GM12865 (cell line): ENCODE measurements at places on chromosomes 6 and 20.

- no peak for DNase-seq
These were observed 120.5 kb downstream of the SOD2 start for GRCh38 chr6:159572439-159573110.

DNA sequence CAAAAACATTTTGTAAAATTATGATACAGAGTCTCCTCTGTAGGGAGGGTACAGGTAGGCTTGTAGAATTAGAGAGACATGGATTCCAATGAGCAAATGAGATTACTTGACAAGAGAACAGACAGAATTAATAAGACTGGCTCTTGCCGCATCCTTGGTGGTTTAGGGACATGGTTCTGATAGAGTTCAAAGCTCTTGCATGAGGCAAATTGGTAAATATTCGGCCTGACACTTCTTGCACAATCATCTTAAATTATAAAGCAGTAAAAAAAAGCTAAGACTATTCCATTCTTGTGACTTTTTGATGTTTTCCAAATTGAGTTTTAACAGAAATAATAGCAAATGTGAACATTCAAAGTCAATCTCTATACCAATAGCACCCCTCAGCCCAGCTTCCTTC, 14.9 kb upstream of the KLHL31 start:
- DNase-seq: no peak

DNA sequence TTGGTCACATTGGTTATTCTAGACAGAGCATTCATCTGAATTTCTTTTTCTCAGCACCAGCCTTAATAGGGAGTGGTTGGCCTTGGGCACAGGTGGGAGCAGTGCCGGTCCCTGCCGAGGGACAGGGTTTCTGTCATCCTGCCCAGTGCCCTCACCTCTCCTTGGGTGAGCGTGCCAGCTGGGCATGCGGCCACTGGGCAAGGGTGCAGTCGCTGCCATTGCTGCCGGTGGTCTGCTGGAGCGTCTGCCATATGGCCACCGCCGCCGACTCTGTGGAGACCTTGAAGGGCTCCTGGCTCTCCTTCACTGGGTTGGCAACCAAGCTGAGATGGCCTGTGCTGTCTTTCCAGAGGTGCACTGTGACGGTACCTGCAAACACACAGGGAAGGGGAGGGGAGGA, 16.4 kb upstream of the UQCC2 start:
- DNase-seq: no peak

GRCh38 chr6:56347526-56347925, 100.1 kb upstream of the COL21A1 start:
- DNase-seq: no peak

DNA sequence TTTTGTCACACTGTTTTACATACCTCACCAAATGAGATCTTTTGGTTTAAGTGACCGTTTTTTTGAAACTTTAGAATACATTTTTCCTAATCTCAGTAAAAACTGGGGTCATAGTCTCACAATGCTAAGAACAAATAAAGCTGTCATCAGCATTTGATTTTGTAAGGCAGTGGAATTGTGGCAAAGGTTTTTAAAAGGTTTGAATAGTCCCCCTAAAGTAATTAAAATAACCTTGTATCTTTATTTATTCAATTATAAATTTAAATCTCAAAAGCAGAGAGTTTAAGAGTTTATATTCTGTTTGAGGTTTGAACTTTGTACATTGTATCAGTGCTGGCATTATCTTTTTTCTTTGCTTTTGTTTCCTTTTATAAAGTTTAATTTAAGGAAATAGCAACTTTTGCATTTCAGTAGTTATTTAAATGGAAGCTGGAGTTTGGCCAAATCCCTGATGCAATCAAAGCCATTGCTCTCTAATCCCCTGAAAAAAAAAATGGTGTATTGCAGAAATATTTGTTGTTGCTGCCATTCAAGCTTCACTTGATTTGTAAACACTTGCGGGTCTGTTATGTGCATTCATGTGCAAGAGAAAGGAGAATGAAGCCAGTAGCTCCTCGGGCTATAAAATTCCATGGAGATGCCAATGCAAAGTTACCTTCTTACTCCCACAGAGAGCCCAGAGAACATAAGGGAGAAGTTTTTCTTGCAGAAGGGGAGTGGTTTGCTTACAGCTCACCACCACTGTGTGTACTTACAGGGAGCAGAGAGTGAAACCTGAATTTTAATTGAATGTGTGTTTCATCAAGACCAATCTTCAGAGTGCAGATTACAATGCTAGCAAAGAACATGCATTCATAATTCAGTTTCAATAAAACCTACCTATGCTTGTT, 391.8 kb downstream of the ARHGAP18 start:
- no peak for DNase-seq

- DNase-seq: no peak
These were observed 1.1 kb downstream of the VAPB start for GRCh38 chr20:58389968-58390658.

GRCh38 chr6:56595490-56596122, 47.1 kb downstream of the DST start:
- DNase-seq: peak; percentile 84

- peak; percentile 72 for DNase-seq
These were observed 816 bp upstream of the MAN1A1 start for GRCh38 chr6:119350202-119350951.

GRCh38 chr20:32523613-32524213, 61.4 kb downstream of the NOL4L start:
- DNase-seq: no peak

DNA sequence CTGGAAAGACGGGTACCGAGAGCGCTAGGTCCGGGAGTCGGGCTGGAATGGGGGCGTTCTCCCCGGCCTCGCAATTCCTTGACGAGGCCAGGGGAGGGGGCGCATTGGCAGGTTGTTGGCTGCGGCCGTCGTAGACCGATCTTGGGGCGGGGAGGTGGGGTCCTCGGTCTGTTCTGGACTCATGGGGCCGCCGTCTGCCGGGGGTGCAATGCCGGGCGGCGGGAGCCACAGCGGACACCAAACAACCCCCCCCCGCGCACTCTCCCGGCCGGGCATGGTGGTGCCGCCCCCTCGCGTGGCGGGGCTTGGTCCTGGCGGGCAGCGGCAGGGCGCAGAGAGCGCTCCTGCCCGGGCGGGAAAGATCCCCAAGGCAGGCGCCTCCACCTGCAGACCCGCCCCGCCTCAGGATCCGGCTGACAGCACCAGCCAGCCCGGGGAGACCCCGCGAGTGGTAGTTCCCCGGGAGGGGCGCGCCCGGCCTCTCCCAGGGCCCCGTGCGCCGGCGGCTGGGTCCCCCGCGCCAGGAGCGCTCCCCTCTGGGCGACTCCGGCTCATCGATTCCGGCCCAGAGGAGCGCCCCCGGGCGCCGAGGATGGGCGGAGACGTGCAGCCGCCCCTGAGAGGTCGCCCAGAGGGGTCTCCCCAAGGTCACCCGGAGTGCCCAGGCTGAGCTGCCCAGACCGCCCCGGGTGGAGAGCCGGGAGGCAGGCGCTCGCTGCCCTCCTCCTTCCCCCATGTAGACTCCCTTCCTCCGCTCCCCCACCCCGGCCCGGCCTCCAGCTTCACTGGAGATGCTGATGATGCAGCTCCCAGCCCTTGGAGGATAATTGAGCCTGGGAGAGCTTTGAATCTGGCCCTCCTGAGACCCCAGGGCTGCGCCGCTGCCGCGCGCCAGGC, 709 bp downstream of the PPP1R16B start:
- DNase-seq: peak; percentile 51

GRCh38 chr6:31763619-31763940, 1.1 kb downstream of the SAPCD1 start:
- DNase-seq: no peak

GRCh38 chr20:63140514-63141433, 75.2 kb downstream of the YTHDF1 start:
- no peak for DNase-seq

GRCh38 chr6:40965046-40965445, 74.0 kb downstream of the UNC5CL start:
- no peak for DNase-seq

GRCh38 chr6:167296902-167297301, 5.8 kb downstream of the UNC93A start:
- DNase-seq: peak; percentile 9

GRCh38 chr6:89834884-89835792, 5.5 kb downstream of the CASP8AP2 start:
- peak; percentile 91 for DNase-seq

DNA sequence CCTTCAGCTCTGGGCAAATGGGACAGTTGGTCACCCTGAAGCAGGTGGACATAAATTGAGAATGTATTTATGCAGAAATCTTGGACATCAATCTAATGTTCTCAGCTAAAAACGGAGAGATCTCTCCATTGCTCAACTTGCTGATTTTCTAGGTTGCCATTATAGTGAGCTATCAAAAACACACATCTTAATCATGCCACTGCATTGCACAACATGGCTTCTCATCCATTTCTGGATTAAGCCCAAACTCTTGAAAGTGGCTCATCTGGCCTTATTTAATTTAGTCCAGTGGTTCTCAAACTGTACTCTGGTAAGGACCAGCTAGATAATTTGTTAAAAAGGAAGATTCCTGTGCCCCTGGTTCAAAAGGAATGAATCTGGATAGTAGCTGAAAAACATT, 324.9 kb upstream of the CITED2 start:
- DNase-seq: no peak

GRCh38 chr20:9203081-9203447, 134.2 kb downstream of the PLCB4 start:
- no peak for DNase-seq

- no peak for DNase-seq
These were observed 518.1 kb downstream of the HDGFL1 start for GRCh38 chr6:23087471-23087870.

- peak; percentile 23 for DNase-seq
These were observed 228.9 kb downstream of the HIVEP2 start for GRCh38 chr6:142716097-142716496.

DNA sequence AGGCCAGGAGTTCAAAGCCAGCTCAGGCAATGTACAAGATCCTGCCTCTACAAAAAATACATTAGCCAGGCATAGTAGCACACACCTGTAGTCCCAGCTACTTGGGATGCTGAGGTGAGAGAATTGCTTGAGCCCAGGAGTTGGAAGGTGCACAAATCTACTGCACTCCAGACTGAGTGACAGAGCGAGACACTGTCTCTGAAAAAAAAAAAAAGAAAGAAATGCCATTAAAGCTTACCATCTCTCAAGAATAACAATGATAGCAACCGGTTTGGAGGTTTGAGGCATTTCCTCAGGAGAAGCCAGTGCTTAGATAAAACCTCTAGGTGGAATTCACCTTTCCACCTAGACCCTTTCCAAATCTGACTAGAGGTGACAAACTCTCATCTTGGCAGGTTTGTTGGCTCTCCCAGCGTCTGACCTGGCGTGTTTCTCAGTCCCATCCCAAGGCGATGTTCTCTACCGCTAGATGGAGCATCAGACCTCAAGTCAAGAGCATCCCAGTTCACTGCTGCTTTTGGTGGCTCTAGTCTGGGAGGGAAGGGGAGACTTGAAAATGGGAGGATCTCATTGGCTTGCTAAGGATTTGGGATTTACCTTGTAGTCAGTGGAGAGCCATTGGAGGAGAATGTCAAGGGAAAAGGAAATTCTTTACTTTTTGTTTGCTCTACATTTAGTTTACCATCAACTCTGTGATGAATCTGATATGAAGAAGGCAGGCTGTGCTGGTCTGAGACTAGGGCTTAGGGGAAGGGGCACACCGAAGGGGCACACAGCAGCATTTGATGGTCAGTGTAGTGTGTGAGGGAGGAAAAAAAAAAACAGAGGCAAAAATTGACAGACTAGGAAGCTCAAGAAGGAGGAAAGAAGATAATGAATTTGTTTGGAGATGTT, 67.9 kb downstream of the NCOA7 start:
- peak; percentile 79 for DNase-seq

DNA sequence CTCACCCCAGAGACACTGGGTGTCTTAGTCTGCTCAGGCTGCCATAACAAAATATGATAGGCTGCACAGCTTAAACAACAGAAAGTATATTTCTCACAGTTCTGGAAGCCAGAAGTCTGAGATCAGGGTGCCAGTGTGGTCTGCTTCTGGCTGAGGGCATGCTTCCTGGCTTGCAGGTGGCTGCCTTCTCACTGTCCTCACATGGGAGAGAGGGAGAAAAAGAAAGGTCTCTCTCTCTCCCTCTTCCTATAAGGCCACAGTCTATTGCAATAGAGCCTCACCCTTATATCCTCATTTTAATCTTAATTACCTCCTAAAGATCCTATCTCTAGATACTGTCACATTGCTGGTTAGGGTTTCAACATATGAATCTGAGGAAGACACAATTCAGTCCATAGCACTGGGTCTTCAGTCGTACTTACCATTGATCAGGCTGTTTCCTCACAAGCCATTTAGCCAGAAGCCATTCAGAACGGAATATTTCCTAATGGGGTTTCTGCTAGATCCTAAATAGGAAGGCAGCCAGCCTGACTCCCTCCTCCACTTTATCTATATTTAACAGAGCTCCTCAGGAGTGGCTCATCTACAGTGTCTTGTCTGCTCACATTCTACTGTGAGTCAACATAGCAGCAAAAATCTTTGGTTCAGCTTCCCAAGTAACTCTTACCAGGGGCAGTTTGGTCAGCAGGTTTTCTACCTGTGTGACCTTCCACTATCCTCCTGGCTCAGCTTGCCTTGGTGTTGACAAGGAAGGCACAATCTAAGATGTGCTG, 42.2 kb downstream of the CD164 start:
- no peak for DNase-seq

DNA sequence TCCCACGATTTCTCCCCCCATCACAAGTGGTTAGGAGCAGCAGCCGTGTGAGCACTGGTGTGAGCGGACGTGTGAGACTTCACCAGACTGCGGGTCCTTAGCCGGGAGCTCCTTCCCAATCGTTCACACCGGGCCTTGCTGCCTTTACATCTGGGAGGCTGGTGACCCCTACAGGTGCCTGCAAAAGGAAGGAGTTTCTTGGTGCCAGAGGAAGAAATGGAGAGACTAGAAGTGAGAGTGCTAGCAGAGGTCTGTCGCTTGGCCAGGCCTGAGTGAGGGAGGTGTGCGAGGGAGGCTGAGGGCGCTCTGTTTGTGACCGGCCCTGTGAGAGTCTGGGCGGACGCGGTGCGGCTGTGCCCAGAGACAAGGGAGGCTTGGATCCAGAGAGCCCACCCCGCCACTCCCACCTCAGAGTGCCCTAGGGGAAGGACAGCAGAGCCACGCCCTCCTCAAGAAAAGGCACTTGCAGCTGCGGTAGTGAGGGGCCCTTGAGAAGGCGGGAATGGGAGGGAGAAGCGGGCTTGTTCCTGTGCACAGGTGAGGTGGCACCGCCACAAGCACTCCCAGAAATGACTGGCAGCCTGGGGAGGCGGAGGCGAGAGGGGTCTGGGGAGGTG, 10.0 kb upstream of the ARMC2 start:
- DNase-seq: no peak

- DNase-seq: no peak
These were observed 1.9 kb downstream of the AIG1 start for GRCh38 chr6:143062551-143062950.

GRCh38 chr6:66796987-66797386, 1090.0 kb upstream of the EYS start:
- no peak for DNase-seq

DNA sequence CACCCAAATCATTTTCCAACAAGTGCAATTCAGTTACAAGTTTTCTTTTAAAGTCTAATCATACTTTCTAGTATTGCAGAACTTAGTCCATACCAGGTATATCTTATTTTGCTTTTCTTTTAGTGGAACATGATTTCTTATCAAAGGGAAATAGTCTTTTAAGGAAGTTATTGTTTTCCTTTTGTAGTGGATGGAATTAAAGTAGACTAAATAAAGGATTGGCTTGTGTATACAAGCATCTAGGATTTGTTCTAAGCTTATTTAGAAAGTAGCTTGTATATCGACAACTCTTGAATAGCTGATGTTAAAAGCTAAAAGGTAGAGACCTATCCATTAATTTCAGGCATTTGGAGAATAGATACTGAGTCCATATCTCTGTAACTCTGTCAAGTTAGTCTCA, 14.8 kb downstream of the DCBLD1 start:
- DNase-seq: no peak

GRCh38 chr20:63496596-63497120, 2.2 kb downstream of the EEF1A2 start:
- DNase-seq: no peak

GRCh38 chr6:105799056-105799455, 287.1 kb upstream of the PRDM1 start:
- no peak for DNase-seq
